ENCODE measurements at places on chromosomes 2 and 18.

DNA sequence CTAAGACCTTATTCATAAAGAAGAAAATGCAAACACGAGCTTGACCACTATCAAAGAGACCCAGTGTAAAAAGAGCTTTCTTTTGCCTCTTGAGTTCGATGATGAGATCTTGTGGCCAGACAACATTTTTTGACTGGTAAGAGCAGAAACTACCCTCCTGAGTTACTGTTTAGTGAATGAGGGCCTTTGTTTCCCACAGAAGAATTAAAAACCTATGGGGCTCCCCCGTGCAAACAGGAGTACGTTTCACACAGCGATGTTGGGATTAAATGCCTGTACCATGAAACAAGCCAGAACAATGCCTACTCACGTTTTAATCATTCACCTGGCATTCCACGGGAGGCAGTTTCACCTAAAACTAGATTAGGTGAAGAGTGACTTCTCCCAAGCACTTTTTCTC lies 36.0 kb downstream of the MYCN start:
- DNase-seq, result no peak

- peak; percentile 47 for DNase-seq
Measured at GRCh38 chr2:1132328-1132969, 181.8 kb downstream of the SNTG2 start.

GRCh38 chr2:215460682-215461382 lies 25.0 kb upstream of the FN1 start:
- no peak for DNase-seq

- DNase-seq, result no peak
Measured at GRCh38 chr2:221779614-221780067, 207.5 kb upstream of the EPHA4 start.

DNA sequence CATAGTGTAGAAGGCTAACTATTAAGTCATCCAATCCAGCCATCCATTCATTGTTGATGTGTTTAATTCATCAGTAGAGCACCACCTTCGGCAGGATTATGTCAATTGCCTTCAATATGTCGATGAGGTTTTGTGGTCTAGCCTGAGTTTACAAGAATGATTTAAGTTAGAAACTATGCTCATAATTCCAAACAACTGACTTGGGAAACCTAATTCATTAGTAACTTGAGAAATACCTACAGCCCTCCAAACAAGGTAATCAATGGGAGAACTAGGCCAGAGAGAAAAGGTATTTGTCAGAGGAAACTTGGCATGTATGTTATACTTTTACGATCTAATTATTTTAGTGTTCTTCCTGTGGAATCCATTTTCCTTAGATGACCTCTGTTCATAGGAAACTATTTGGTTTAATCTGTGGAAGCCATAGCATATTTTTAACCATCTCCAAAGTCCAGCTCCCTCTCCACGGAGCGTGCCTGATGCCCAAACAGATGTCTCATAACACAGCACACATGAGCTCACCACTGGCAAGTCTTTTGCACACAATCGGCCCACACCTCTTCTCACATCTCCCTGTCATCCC lies 148.5 kb downstream of the GFPT1 start:
- no peak for DNase-seq

DNA sequence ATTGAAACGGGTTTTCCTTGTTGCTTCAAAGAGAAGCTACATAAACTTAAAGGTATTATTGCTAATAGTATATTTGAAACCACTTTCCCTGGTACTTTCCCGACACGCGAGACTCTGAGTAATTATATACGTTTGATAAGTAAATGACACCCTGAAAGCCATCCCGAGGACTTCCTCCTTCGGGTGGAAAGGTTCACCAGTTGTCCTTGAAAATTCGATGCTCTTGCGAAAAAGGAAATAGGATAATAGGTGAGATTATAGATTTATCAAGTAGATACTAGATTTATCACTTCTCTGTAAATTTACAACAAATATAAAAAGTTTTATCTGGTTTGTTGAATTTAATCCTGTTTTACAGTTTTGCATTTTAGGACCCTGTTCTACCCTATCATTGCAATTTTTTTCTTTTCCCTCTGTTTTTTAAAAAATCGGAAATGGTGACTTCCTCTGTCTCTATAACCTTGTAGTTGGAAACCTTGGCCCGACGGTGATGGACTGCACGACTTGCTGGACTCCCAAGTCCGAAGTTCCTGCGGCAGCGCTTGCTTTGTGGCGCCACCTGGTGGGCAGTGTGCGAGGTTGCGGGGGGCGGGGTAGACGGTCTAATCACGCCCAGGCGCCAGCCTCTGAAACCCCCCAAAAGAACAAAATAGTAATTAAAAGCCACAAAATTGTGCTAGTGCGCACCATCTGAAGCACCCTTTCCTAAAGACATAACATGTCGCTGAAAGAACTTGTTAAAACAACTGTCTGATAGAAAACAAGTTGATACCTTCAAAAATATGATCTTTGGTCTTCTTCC lies 972 bp upstream of the DLX2 start:
- DNase-seq, result peak; percentile 51

Data from SHP77 (cell line).